Transverse colon (tissue), 4 donors: ENCODE measurements at places on chromosomes 16 and 17. TPM values are rescaled to one million over a fixed set of nuclear protein-coding genes. Genes with fewer than 3 reads are reported as not detected.

The NEUROD2 gene
- total RNA-seq, result not detected

The TBC1D26 gene
- total RNA-seq, result not detected

The SMIM36 gene
- total RNA-seq, result not detected

The AANAT gene
- not detected for total RNA-seq

DNA sequence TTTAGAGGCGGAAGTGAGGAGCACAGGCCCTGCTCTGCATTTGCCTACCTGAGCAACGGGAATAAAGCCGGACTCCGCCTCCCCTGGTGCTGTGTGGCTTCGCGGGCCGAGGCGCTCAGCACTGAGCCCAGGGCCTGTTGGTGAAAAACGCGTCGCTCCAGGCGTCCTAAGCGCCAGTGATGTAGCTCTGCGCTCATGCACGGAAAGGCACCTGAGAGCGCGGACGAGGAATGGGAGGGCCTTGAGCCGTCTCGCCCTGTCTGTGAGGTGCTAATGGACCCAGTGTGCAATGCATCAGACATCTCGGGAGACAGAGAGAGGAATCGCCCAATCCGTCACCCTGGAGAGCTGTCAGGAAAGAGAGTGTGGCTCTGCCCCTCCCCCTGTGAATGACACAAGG lies 17.2 kb upstream of the ATP2A3 start:
- DNase-seq, result no peak

GRCh38 chr16:82400046-82400445 lies 226.7 kb upstream of the CDH13 start:
- DNase-seq, result no peak

- DNase-seq, result no peak
Observed at GRCh38 chr17:21268596-21269188, 15.5 kb upstream of the NATD1 start.

DNA sequence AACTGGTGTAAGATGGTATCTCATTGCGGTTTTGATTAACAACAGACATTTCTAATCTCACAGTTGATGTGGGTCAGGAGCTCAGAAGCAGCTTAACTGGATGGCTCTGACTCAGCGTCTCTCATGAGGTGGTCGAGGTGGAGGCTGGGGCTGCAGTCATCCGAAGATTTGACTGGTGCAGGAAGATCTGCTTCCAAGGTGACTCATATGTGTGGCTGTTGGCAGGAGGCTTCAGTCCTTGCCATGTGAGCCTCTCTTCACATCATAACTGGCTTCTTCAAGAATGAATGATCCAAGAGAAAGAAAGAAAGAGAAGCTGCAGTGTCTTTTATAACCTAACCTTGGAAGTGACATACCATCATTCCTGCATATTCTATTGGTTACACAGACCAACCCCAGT lies 376.1 kb downstream of the SEC14L1 start:
- DNase-seq, result no peak

DNA sequence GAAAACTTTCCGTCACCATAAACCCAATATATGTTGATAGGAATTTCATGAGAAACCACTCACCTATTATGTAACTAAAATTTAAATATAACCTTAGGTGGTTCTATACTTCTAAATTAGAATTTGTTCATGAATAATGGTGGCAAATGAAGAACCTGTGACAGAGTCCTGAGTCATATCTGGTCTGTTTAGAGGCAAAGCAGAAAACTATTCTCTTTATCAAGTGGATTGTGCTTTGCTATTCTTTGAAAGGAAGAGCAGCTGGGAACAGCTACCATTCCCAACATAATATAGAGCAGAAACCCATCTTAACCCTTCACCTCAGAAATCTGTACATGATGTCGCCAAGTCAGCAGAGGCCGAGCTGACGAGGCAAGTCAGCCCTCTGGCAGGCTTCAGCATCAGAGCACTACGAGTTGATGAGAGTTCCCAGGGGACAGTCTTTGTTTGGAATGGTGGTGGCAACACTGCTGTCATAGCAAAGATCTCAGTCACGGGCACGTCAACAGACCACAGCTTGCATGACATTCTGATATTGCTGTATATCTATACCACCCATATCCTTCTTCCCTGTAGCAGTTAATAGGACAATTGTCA lies 631.9 kb upstream of the CA10 start:
- no peak for DNase-seq

GRCh38 chr16:67268136-67268579 lies 11.2 kb upstream of the PLEKHG4 start:
- DNase-seq, result no peak

DNA sequence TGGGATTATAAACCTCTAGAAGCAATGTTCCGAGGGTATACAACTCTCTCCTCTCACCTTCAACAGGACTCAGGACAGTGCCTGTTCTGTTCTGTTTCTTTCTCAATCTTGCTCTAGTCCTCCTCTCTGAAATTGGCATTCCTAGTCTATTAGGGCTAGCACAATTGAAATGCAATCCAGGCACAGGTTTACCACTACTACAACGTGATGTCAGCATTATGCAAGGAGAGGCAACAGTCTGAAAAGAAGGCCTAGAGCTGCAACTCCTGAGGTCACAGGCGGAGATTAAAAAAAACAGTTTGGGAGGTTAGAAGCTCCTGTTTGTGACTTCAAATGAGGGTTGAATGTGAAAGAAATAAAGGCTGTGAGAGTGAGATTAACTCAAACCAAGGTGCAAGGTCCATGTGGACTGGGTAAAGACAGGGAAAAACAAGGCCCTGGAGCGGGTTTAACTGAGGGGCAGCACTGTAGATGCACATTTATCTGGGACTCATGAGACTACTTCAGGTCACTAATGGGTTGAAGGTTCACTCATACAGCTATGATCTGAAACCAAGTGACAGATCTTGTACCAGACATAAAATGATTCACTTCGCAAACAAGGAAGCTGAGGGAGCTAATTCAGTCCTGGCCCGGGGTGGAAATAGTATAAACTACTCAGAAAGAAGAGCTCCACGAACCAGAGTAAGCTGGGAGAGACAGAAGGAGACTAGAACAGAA lies 16.8 kb downstream of the AMFR start:
- peak; percentile 17 for DNase-seq

DNA sequence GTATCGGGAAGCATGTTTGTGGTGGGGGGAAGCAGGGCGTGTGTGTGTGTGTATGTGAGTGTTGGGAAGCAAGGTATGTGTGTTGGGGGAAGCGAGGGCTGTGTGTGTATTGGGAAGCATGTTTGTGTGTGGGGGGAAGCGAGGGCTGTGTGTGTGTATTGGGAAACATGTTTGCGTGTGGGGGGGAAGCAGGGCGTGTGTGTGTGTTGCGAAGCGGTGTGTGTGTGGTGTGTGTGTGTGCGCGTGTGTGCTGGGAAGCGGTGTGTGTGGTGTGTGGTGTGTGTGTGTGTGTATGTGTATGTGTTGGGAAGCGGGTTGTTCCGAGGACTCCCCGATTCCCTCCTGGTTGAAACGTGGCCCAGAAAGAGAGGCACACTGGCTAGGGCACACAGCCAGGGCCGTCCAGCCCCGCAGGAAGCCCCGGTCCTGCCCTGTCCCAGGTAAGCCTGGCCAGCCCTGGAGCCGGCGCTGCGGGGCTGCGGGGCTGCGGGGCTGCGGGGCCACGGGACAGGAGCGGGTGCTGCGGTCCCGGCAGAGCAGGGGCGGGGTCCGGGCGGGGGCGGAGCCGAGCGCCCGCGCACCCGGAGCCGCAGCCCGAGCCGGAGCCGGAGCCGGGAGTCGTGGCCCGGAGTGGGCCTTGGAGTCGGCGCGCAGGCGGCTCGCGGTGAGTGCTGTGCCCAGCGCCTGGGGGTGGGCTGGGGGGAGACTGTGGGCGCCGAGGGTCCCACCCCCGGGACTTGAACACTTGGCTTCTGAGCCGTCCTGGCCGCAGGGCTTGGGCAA lies at the start of gene NOD2:
TSS of gene NOD2 (plus strand) at position 608 of the 783 bp plus-strand sequence. CDS start 5,890 bp downstream, outside the sequence.
- no peak for DNase-seq
